Activated naive CD4-positive, alpha-beta T cell treated with anti-CD3 and anti-CD28 coated beads, Interleukin-2, amount 50 U/mL, for 16 hours (primary cell): ENCODE measurements at places on chromosomes 13 and 19.
A peak's percentile ranks its signal among the peaks of the same experiment; 100 is the strongest.

DNA sequence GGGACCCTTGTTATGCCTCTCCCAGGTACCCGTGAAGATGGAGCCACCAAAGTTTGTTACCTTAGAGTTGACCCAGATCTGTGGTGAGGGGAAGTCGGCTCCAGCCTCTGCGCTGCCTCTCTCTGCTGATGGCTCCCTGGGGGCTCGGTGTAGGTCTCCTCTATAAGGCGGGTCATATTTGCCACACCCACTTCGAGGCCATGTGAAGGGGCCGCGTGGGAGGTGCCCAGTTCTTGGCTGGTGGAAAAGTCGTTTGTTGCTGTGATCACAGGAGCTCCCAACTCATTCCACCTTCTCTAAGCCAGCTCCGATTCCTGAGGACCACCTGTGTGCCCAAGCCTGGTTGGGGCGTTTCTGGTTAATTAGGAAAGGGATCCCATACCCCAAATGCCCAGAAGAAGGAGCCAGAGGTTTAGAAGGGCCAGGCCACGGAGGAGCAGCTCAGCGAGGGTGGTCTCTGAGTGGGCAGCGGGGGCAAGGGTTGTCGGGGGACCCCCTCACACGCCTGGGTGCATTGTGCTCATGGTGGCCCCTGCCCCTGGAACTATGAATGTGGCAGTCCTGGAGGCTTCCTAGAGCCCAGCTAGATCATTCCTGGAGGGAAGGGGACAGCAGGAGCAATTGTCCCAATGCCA lies 296.5 kb downstream of the ZNF536 start:
- DNase-seq = no peak

DNA sequence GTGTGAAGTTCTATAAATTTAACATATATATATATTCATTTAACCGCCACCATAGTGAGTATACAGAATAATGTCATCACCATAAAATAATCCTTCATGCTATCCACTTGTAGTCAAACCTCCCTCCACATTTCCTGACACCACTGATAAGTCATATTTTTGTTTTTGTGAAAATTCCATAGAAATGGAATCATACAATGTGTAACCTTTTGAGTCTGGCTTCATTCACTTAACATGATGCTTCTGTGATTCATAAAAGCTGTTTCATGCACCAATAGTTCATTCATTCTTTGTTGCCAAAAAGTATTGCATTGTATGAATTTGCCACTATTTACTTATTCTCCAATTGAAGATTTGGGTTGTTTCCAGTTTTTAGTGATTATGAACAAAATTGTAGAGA lies 497.5 kb upstream of the PCDH20 start:
- DNase-seq = no peak

- DNase-seq = no peak
Measured at GRCh38 chr13:57345526-57345925, 178.5 kb downstream of the PRR20E start.

DNA sequence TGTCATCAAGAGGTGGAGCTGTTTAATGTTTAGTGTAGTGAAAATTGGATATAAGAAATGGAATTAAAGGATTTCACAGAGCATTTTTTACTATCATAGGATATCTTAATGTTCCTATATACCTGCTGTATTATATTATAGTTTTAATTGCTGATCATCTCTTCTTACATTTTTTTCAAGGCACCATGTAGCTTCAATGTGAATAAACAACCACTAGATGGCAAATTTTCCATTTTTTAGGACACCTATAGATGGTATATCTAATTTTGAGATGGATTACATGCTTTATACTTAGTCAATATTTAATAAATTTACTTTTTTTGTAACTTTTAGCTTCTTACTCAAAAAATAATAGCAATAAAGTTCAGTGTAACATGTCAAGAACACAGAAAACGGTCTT lies 9.0 kb upstream of the ATXN8OS start:
- DNase-seq = no peak

- DNase-seq = no peak
Measured at GRCh38 chr19:32040236-32040635, 305.2 kb upstream of the ZNF507 start.

GRCh38 chr13:102816708-102817107 lies 17.8 kb downstream of the BIVM start:
- no peak for DNase-seq

DNA sequence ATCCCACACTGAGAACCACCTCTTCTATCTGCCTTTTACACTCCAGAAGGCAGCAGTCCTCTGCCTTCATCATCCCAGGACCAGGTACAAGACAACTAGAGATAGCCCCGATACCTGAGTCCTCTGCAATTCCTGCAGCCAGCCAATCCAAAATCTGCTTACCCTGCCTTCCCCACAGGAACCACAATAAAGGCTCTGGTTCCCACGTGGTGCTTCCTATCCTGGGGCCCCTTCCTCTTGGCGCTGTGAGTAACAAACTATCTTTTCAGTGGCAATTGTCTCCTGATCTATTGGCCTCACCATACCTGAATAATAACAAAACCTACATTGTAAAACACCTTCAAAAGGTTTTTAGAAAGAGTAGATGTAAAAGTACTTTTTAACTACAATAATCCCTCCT lies 63.1 kb downstream of the ZDHHC20 start:
- peak; percentile 29 for DNase-seq

DNA sequence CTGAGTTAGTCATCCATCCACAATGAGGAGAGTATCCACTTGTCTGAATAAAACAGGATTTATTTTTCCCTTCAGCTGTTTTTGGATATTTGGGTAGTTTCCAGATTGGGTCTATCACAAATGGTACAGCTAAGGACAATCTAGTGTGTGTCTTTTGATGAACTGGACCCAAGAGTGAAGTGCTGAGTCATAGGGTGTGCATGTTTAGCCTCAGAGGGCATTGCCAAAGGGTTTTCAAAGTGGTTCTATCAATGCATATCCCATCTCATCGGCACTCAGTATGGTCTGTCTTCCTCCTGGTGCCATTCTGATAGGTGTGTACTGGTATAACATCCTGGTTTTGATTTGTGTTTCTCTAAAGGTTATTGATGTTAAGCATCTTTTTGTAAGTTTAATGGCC lies 62.3 kb downstream of the GSX1 start:
- DNase-seq = no peak

- DNase-seq = no peak
Measured at GRCh38 chr13:25365720-25366235, 6.0 kb upstream of the ATP8A2 start.

DNA sequence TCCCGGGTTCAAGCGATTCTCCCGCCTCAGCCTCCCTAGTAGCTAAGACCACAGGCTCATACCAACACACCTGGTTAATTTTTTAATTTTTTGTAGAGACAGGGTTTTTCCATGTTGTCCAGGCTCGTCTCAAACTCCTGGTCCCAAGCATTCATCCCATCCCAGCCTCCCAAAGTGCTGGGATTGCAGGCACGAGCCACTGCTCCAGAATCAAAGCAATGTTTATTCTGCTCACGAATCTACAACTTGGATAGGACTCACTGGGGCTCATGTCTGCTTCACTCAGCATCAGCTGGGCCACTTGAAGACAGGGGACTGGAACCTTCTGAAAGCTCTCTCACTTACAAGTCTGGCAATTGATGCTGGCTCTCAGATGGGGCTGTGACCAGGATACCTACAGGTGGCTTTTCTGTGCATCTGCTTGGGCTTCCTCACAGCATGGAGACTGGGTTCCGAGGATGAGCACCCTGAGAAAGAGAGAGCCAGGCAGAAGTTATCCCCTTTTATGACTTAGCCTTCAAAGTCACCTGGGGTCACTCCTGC lies 8.2 kb upstream of the ZNF792 start:
- no peak for DNase-seq

DNA sequence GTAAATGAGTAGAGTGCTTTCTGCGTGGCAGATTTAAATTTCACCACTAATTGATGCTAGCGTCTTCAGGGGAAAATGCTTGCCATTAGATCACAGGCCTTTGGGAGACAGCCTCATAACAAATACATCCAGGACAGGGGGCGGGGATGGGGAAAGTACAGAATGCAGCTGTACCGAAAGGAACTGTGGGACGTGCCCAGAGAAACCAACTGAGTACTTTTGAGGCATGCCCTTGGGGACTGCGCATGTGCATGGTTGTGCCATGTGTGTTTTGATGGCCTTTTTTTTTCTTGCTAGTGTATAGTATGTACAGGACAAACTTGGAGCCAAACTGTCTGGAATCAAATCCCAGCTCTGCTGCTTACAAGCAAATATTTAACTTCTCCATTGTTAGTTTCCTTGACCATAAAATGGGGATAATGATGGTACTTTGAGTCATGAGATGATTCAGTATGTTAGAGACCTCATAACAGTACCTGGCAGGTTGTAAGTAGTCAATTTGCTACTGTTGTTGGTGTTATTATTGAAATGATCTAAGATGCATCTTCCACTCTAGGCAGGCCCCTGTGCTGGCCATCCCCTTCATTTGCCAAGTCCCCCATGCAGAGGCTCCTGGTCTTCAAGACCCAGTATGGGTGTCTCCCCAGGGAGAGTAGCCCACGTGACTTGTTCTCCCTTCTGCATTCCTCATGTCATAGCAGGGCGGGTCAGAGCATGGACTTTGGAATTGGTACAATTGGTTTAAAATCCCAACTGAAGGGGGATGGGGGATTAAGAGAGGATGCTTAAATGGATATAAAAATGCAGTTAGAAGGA lies 68.3 kb upstream of the NPAS1 start:
- DNase-seq = no peak

- no peak for DNase-seq
Measured at GRCh38 chr13:85900521-85900920, 101.3 kb upstream of the SLITRK6 start.

GRCh38 chr13:30831515-30831914 lies 74.6 kb upstream of the MEDAG start:
- no peak for DNase-seq

GRCh38 chr19:35671818-35672217 lies 5.5 kb downstream of the UPK1A start:
- DNase-seq = no peak

GRCh38 chr13:111494641-111495040 lies 174.2 kb downstream of the TEX29 start:
- no peak for DNase-seq

GRCh38 chr19:36421749-36422481 lies 3.5 kb upstream of the ZFP82 start:
- DNase-seq = no peak

DNA sequence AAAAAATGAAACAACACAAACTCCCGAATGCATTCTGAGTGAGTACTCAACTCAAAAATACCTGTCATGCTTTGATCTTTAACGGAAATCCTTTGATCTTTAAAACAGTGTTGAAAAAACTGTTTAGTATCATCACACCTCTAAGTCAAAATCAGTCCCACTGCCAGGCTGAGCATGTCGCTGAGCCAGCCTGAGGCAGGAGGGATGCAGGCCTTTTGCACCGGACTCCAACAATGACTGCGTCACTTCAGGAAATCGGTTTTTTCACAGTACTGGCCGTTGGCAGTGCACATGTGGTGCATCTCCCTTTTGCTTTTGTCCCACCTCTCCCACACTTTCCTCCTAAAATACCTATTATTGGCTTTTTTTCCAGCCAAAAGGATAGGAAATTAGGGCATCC lies 78.2 kb downstream of the SHISA2 start:
- DNase-seq = no peak

GRCh38 chr19:24049537-24049936 lies 37.5 kb upstream of the ZNF254 start:
- no peak for DNase-seq

GRCh38 chr13:49927755-49928154 lies 8.4 kb downstream of the SPRYD7 start:
- DNase-seq = no peak

GRCh38 chr19:1233115-1233667 lies 4.6 kb downstream of the CBARP start:
- DNase-seq = no peak

DNA sequence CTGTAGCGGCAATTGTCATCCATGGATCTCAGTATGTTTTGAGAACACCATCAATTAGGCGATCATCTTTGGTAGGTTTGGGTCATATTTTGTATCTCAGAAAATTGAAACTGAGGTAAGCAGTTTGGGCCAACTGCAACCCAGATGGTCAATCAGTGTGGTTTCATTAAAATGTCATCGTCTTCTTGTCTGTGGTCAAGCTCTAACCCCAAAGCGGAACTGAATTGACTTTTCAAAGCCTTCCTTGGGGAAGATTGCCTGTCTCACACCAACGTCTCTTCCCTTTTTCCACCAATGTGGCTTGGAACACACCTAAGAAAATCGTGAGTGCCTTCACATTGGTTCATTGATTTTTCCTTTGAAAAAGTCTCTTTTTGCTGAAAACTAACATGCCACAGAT lies 56.3 kb upstream of the UBAC2 start:
- no peak for DNase-seq

DNA sequence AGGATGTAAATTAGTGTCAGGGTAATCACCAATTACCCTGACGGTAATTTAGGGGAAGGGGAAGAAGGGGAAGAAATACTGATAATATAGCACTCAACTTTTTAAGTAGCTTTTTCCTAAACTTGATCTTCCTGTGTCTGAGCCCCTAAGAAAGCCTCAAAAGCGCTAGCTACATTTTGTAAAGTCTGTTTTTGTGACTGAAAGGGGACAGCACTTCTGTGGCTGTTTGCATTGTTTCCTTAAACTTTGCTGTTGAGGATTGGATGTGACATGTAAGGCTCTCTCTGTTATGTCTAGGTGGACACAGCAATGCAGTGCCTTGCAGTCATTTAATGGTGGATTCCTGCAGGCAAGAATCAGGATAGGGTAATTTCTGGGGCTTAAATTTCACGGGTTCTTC lies 42.8 kb downstream of the SPATA13 start:
- DNase-seq = no peak

DNA sequence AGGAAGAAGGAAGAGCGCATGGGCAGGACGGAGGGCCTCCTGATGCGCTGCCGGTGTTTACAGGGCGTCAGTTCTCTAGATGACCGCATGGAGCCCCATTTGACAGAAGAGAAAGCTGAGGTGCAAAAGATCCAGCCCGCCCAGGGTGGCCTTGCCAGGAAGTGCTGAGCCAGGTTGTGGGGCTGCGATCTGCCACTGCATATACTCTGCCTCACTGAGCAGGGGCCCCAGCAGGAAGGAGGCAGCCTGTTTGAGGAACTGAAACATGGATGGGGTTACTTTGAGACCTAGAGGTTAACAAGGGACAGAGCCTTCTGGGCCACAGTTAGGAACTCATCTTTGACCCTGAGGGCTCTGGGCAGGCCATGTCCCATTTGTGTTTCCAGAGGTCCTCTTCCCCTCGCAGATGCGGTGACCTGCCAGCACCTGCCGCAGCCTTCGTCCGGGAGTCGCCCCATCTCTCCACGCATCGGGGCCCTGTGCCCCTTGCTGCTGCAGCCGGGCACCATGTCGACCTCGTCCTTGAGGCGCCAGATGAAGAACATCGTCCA lies 3.2 kb downstream of the EPN1 start:
- DNase-seq = no peak
